ENCODE measurements at places on chromosomes 1 and 21.

- no peak for DNase-seq
Measured at GRCh38 chr1:147834181-147834580, 68.4 kb upstream of the GJA8 start.

DNA sequence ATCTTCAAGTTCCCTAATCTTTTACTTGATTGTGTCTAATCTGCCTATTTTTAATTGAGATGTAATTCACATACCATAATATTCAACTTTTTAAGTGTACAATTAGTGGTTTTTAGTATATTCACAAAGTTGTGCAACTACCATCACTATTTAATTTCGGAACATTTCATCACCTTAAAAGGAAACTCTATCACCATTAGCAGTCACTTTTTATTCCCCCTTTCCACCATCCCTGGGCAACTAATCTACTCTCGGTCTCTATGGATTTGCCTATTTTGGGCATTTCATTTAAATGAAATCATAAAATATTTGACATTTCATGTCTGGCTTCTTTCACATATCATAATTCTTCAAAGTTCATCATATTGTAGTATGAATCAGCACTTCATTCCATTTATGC, 30.6 kb upstream of the HYI start:
- DNase-seq, result no peak

DNA sequence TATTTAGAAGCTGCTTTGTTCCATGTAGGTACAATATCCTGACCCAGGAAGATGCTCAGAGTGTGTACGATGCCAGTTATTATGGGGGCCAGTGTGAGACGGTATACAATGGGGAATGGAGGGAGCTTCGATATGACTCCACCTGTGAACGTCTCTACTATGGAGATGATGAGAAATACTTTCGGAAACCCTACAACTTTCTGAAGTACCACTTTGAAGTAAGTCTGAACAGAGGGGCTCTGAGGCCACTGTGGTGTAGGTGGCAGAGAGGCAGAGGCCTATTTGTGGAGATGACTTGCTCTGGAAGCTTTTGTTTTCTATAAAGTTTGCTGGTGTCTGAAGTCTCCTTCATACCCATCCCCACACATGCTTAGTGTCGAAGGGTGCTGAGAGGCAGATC, 26.8 kb downstream of the C8A start:
- no peak for DNase-seq

DNA sequence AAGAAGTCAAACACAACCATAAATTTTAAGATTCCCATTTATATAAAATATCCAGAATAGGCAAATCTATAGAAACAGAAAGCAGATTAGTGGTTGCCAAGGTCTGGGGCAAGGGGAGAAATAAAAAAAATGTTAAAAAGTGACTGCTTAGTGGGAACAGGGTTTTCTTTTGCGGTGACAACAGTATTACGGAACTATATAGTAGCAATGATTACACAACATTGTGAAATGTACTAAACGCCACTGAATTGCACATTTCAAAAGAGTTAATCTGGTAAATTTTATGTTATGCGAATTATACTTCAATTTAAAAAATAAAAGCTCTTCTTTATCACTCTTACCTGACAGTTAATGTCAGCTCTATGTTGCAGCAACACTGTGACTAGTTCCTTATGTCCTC, 105.2 kb downstream of the ACBD6 start:
- DNase-seq, result no peak

- no peak for DNase-seq
Measured at GRCh38 chr1:38561110-38561509, 298.5 kb downstream of the RRAGC start.

DNA sequence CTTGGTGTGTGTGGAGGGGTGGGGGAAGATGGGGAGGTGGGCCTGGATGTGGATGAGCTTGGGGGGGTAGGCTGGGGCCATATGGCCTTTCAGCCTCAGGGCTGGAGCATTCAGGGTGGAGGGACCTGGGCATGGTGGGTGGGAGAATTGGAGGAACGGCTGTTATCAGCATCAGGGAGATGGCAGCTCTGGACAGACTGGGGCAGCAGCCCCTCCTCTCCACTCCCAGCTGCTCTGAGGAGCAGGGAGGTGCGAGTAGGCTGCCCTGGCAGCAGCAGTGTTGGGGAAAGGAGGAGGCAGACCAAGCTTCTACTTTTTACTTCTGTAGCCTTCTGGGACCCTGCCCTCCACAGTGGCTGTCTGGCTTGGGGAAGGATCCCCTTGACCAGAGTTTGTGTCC, 10.2 kb downstream of the PPFIA4 start:
- DNase-seq, result no peak

GRCh38 chr1:180601512-180601911, 30.3 kb upstream of the XPR1 start:
- no peak for DNase-seq

DNA sequence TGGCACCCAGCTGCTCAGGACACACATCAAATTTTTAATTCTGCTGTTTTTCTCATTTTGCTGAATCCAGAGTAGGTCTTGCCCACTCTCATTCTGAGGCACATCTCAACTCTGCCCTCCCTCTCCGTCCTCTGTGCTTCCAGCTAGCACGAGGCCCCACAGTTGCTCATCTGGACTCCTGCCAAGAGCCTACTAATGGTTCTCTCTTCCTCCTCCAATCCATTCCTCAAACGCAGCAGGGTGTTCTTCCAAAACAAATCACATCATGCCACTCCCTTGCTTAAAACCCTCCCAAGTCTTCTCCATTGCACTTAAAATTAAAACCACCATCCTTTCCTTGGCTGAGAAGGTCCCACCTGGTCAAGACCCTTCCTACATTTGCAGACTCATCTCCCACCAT, 49.8 kb upstream of the SCAF4 start:
- peak; percentile 83 for DNase-seq

DNA sequence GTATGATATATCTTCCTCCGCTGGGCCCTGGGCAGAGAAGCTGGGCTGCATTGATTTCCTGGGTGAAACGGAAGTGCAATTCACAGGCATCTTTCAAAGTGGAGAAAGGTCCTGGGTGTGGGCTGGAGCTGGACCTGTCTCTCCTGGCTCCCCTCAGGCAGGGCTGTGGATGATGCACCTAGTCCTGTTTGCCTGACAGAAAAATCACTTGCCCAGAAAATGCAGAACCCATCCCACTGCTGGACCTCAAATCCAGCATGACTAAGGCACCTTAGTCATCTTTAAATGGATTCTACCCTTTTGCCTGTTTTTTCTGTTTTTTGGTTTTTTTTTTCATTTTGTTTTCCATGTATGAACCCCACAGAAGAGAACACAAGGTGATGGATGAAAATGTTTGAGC, 49.7 kb downstream of the MYSM1 start:
- peak; percentile 63 for DNase-seq

DNA sequence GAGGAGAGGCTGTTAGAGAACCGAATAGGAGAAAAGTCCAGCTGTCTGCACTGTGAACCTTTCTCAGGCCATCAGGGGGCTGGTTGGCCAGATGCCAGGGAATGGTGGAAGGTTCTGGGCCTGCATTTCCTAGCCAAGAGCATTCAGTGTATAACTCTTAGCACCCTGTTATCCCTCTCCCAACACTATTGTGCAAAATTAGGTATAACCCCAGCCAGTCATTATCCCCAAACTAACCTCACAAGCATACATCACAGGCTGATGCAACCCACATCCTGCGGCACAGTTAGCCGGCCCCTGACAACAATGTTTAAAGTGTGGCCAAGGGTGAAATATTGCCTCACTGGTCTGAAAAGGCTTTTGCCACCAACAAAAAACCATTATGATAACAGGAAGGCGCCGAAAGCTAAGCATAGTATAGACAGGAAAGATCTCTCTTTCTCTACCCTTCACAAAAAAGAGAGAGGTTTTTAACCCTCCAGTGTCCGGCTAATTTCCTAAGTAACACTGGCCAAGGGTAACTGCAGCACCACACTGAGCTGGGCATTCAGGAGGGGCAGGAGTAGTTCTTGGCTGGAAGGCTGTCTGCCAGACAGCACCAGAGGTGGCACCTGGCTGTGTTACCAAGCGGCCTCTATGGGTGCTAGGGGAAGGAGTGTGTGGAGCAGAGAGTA, 77.3 kb upstream of the BCAR3 start:
- DNase-seq, result peak; percentile 86

- DNase-seq, result no peak
Measured at GRCh38 chr1:180778782-180779398, 133.8 kb upstream of the KIAA1614 start.

- no peak for DNase-seq
Measured at GRCh38 chr1:32696041-32696440, 6.5 kb downstream of the SYNC start.

DNA sequence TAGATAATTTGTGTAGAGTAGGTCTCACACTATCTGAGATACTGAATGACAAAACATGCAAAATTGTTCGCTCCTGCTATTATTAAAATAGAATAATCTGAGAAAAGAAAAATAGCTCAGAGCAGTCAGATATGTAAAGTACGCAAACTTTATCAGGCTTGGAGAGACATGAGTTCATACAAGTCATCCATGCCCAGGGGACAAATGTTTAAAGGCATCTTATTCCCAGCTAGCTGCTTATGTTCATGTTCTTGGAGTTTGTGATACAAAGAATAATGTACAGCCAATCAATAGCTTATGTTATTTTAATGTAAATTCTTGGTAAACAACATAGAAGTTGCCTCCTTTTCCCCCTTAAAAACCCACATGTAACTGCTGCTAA, 69.4 kb upstream of the USP25 start:
- DNase-seq, result no peak

GRCh38 chr1:208202333-208202995, 41.7 kb downstream of the PLXNA2 start:
- DNase-seq, result no peak

DNA sequence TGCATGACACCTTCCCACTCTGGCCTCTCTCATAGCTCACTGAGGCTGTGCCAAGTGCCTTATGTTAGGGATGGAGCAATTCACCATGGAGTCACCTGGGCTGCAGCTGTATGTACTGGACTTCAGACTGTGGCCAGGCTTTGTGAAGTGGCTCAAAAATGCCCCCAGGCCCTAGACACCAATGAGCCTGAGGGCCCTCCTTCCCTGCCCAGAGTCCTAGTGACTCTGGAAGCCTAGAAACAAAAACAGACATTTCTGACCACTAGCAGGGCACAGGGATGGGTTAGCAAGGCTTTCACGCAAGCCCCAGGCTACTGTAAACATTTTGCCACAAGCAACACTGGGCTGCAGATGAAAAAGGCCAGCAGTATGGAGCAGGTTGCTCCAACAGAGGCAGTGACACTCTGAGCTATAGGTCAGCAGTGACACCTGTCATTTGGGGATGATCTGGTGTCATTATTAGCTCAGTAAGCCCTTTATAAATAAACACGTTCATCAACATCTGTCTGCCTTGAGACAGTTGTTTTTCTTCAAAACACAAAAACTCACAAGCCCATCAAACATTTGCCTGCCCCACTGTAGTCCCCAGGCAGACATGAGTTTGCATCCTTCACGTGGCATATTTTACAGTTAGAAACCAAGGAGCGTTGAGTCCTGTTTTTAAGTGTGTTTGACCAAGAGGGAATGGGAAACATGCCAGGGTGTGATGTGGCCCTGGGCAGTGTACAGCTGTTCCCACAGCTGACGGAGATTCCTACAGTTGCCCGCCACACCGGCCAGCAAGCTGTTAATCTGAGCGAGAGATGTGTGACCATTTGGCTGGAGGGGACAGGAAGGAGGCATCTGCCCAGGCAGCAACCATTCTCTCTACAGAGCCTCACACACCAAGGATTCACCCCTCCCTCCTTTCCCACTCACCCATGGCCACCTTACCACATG, 66.8 kb downstream of the KCNN3 start:
- DNase-seq, result no peak

DNA sequence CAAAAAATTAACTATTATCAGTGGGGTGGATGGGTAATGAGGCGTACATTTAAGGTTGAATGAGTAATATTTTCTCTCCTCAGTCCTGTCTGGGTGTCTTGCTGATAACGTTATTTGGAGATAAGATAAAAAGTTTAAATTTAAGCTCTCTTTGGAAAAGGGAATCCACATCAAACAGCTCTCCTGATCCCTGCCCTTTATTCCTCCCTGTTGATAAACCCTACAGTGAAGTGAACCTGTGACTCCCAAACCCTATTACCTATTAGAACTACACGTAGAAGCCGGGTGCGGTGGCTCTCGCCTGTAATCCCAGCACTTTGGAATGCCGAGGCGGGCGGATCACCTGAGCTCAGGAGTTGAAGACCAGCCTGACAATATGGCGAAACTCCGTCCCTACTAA, 9.9 kb upstream of the GPR161 start:
- DNase-seq, result no peak

GRCh38 chr1:204350857-204351573, 8.7 kb downstream of the PLEKHA6 start:
- peak; percentile 66 for DNase-seq

- peak; percentile 74 for DNase-seq
Measured at GRCh38 chr1:242225767-242226573, 227.1 kb upstream of the MAP1LC3C start.

- DNase-seq, result no peak
Measured at GRCh38 chr1:168671782-168672181, 57.2 kb downstream of the DPT start.

DNA sequence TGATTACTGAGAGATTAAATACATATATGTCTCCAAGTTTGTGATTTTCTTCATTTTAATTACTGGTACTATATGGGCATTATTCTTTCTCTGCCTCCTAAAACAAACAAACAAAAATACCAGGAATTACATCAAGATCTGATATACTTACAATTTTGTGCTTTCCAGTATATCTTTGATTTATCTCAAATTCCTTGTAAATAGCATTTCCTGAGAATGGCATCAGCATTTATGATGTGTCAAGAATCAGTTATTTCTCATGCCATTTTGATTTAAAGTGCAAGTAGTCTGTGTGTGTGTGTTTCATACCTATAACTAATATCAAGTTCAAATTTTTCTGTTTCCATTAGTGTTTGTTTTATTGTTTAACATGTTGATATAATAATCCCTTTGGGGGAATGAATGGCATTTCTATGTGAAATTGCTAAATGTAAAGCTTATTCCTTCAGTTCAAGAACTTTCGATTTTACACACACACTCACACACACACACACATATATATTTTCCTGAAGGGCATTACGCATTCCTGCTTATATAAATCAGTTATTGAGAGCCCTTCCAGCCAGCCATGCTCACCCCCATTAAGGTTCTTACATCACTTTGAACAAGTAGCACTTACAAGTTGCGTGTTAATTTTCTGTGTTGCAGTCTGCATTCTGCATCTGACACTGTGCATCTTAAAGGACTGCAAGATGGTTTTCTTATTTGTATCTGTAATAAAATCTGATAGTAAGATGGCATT, 102.7 kb downstream of the NEK7 start:
- DNase-seq, result no peak

DNA sequence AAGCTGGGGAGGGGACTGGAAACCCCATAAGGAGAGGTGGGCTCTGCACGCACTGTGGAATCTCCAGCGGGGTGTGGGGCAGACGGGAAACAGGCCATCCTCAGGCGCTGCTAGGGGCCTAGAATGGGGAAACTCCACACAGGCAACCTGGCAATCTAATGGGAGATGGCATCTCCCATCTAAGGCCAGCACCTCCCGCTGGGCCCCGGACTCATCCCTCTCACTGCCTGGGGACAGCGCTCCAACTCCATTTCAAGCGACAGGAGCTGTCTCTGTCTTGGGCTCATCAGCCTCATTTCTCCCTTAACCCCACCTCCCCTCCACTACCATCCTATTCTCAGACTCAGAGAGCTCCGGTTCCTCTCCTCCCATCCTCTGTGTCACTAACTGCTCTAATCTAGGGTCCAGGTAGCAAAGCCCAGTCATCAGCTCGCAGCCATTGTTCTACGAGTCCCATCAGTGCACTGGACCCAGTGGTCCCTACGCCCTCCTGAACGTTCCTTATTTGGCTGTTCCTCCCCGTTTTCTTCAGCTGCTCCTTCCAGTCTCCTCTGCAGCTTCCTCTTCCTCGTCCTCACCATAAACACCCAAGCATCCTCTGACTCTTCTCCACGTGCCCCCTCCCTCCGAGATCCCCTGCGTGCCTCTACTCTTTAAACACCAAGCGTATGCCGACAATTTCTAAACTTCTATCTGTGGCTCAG, 93.4 kb upstream of the CASZ1 start:
- DNase-seq, result no peak

Data from fibroblast of mammary gland (primary cell).